ENCODE measurements at places on chromosomes 4 and X. TPM values are rescaled to one million over a fixed set of nuclear protein-coding genes. Genes with fewer than 3 reads are reported as not detected.

The ADH7 gene
- total RNA-seq, result not detected

The LNX1 gene
- total RNA-seq, result not detected

The SLC4A4 gene
- total RNA-seq, result 2.8 TPM

The WAS gene
- not detected for total RNA-seq

The PPM1K gene
- 0.98 TPM for total RNA-seq

The USP51 gene
- 0.49 TPM for total RNA-seq

The TMPRSS11F gene
- total RNA-seq, result not detected

The PHOX2B gene
- not detected for total RNA-seq

The DDX60 gene
- total RNA-seq, result 4.2 TPM

The SPATA18 gene
- 3.1 TPM for total RNA-seq

The DUSP9 gene
- total RNA-seq, result 1.4 TPM

The ADH1A gene
- not detected for total RNA-seq

The DKK2 gene
- total RNA-seq, result not detected

The TMEM154 gene
- 0.08 TPM for total RNA-seq

The CLIC2 gene
- 0.08 TPM for total RNA-seq

The PDGFC gene
- total RNA-seq, result 2.5 TPM

The C4orf54 gene
- not detected for total RNA-seq

The MAP7D2 gene
- 6.1 TPM for total RNA-seq
